ENCODE measurements at places on chromosomes 4 and X.

- no peak for DNase-seq
These were observed 86.0 kb downstream of the RTL5 start for GRCh38 chrX:72045552-72046277.

DNA sequence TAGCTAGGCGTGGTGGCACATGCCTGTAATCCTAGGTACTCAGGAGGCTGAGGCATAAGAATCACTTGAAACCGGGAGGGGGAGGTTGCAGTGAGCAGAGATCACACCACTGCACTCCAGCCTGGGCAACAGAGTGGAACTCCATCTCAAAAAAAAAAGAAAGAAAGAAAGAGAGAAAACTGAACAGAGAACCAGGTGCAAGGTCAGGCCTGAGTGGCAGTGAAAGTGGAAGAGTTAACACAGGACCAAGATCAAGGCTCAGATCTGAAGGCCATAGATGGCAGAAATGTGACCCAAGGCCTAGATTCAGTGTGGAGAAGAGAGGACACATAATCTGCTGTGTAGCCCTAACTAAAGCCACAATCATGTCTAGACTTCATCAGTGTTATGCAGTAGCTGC lies 4.9 kb upstream of the ZNF630 start:
- DNase-seq, result no peak

DNA sequence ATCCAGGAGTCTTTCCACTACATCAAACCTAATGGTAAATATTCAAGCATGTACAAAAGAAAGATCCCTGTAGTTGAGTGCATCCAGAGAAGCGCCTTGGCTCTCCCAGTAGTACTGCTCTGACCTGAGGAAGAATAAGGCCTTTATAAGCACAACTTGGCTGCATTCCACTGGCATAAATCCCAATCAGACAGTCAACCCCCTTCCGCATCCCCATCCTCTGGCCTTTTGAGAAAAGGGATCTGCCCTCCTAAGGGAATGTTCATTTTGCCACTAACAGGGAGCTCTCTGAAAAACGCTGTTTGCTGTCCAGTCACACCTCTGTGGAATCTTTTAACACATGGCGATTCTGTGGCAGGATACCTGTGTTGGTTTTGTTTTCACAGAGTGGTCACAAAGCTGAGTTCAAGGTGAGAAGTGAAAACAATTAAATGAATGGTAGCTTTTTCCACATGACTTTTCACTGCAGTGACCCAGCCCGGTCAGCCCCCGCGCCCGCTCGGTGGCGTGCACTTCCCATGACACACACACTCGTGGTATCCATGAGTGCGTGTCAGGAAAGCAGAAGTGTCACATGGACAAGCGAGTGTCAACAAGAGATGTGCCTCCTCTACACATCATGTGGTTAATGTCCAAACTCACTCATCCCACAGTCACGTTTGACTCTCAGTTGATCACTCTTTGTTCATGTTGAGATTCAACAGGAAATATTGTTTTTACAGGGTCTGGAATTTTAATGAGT lies 112.2 kb upstream of the ENPP6 start:
- no peak for DNase-seq

GRCh38 chr4:78075986-78076385 lies 18.9 kb downstream of the FRAS1 start:
- no peak for DNase-seq

DNA sequence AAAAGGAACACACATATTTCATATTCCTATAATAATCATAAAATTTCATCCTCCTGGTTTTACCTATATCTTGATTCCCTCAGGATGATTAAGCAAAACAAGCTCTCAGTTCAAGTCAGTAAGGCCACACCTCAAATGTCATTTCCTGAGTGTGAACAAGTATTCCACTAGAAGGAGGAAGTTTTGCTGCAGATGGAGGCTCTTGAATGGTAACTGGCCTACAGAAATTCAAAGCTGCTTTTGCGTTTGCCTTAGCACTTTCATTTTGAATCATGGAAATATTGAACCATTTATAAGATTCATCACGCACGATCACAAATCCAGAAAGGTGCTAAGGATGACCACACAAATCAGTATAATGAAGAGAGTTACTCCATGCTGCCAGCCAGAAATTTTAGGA lies 254.4 kb upstream of the CXXC4 start:
- no peak for DNase-seq

GRCh38 chr4:53371049-53371448 lies 5.2 kb upstream of the SCFD2 start:
- no peak for DNase-seq

DNA sequence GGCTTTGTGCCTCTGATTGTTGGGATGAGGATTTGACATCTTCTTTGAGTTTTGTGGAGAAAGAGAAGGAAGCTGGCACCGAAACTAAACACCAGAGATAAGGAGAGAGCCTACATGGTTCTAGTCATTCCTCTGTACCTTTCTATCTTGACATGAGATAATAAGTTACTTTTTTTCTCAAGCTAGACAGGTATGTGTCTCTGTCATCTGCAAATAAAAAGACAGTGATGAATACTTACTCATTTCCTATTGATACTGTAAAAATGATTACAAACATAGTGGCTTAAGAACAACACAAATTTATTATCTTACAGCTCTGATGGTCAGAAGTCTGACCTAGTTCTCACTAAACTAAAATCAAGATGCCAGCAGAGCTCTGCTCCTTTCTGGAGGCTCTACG lies 1391.2 kb downstream of the STIM2 start:
- no peak for DNase-seq

DNA sequence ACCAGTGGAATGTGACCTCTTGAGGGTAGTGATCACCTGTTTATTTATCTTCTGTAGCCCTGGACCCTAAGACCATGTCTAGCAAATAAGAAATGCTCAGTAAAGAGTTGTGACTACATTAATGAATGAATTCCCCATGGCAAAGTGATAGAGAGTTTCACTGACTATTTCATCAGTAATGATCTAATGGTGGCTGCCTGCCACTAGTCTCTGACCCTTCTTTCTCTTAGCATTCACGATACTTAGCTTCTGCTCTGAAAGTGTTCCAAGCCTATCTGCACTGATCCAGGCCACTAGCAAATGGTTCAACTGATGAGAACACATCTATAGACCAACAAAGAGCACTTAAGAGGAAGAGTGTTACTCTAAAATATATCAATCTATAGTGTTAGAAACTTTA lies 50.0 kb upstream of the RASGEF1B start:
- no peak for DNase-seq

DNA sequence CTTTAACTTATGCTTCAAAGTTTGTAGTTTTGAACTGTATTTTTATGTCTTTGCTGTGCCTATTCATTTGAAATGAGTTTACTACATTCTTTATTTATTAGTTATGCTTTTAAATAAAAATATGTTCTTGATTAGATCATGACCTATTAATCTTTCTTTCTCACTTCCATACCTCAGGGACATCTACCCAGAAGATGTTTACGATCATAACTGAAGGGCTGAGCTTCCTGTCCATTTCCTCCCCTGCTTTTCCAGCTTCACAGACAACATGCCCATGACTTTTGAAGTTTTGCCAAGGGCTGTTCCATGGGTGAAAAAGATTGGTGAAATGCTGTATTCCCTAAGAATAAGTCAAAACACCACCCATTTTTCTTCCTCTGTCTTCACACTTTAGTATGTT lies 99.7 kb upstream of the DDIT4L start:
- DNase-seq, result peak; percentile 45

GRCh38 chr4:127214016-127214415 lies 418.7 kb upstream of the INTU start:
- no peak for DNase-seq

GRCh38 chrX:136647677-136648360 lies at the start of gene CD40LG:
Gene CD40LG, plus strand, starts transcription at chrX:136648158. Its CDS starts 91 bp downstream, at chrX:136648249.
- no peak for DNase-seq

DNA sequence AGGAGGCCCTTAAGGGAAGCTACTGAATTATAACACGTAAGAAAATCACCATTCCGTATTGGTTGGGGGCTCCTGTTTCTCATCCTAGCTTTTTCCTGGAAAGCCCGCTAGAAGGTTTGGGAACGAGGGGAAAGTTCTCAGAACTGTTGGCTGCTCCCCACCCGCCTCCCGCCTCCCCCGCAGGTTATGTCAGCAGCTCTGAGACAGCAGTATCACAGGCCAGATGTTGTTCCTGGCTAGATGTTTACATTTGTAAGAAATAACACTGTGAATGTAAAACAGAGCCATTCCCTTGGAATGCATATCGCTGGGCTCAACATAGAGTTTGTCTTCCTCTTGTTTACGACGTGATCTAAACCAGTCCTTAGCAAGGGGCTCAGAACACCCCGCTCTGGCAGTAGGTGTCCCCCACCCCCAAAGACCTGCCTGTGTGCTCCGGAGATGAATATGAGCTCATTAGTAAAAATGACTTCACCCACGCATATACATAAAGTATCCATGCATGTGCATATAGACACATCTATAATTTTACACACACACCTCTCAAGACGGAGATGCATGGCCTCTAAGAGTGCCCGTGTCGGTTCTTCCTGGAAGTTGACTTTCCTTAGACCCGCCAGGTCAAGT lies 6.9 kb upstream of the MSANTD1 start:
- DNase-seq, result no peak

DNA sequence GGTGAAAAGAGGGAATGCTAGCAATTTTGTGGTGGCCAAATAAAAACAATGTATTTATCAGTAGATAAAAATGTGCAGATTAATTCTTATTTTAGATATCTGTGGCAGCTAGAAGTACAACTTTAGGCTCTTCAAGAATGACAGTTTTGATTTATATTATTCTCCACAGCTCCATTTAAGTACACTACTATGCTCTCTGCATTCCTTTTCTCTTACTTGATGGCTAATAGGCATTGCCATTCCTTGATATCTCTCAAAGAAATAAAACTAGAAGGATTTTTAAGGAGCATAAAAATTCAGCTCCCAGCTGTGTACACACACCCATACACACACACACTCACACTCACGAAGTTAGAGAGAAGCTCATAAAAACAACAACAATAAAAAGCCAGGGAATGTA lies 59.4 kb upstream of the H2AZ1 start:
- no peak for DNase-seq

- DNase-seq, result no peak
These were observed 178.2 kb upstream of the HCCS start for GRCh38 chrX:10932842-10933440.

Measured in RCC 7860 (cell line).